ENCODE measurements at places on chromosomes 7 and 10.

DNA sequence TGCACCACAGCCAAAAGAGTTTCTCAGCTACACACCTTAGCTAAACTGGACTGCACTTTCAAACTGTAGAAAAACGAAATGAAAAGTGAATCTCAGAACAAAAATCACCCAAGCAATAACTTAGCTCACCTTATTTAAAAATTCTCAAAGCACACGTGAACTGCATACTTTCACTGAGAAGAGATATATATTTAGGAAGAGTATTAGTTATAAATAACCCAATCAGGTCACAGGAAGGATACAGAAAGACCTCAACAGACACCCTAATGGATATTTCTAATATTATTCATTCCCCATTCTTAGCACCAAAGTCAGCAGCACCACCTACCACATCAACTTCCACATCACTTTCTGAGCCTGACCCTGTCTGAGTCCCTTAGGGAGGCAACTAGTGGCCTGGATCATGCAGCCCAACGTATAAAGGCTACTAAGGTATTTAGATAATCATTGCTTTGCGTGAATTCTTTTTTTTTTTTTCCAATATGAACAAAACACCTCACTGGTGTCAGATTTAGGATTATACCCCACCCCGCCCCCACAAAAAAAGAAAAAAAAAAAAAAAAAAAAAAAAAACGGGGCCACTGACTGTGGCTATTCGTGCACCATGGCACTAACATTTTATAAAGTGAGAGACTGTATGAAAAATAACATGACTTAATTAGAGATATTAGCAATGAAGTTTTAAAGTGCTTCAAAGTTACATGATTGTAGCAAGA lies 2.6 kb downstream of the ABI1 start:
- DNase-seq: no peak

- DNase-seq: peak; percentile 3
These were observed 19.5 kb downstream of the HSPA12A start for GRCh38 chr10:116722736-116723427.

DNA sequence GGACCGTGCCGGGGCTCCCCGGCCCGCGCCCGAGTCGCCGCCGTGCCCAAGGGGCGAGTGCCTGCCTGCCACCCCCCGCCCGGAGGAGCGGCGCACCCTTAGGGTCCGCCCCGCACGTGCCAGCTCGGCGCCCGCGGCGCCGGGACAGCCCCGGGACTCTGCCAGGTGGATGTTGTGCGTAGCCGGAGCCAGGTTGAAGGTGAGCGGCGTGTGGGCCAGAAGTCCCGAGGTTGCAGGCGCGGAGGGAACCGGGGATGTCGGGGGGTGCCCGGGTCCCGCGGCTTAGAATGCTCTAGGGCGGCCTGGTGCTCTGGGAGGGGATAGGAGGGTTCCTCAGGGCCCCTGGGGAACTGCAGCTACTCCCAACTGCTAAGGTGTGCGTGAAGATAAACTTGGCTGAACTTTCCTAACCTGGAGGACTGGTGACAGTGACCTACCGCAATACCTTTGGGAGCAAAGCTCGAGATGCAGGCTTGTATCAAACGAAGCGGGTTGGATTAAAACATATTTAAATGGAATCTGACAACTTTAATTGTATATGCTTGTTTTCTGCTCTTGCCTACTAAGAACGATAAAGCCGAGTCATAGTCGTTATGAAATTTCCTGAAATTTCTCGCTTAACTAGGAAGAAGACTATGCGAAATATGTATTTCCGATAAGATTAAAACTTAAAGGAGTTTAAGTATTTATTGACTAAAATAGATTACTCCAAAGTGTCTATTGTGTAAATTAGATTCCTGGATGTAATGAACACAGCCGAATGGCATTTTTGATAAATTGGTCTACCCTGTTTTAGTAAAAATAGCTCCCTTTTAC lies at the start of gene CUX1:
TSS of gene CUX1 (plus strand) at position 156 of the 816 bp plus-strand sequence. CDS start at position 170, 14 bp downstream.
- no peak for DNase-seq

- no peak for DNase-seq
These were observed 353.9 kb downstream of the TFEC start for GRCh38 chr7:115676707-115677106.

GRCh38 chr10:43250615-43251418 lies 16.0 kb downstream of the RASGEF1A start:
- DNase-seq: peak; percentile 9

- peak; percentile 53 for DNase-seq
These were observed 200.4 kb upstream of the NFE2L3 start for GRCh38 chr7:25951414-25952260.

DNA sequence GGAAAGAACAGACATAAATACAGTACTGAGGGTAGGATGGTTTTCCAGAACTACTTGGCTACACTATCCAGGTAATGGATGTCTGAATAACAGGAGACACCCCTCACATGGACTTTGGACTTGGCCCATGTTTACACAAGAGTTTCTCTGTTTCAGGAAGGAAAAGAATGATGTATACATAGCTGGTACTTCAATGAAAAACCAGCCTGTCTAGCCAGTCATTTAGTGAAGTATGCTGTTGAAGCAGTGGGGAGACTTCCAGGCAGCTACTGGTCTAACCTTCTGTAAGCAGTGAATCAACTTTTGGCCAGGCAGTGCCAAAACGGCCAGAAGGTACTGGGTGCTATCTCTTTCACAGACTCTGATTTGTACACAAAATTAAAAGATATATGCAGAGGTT lies 135.0 kb downstream of the MBL2 start:
- no peak for DNase-seq

Measured in adrenal gland (tissue), 19 donors.